CD4-positive, alpha-beta T cell treated with Interleukin-15 for 4 hours (primary cell): ENCODE measurements at places on chromosomes 12 and 14.

DNA sequence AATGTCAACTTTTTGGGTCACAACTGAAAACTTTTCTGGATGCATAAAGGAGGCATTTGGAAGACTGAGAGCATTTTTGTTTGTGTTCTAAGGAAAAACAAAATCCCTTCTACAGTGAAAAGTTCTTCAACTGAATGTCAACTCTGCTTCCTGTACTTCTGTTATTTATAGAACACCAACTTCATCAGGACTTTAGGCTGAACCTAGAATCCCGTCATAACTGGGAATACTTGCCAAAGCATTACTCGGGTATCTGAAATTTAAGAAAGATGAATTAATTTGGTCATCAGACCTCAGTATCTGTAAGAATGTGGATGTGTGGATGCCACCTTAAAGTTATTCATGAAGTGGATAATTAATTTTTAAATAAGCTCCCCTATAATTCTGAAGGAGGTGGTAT is 73.2 kb downstream of the FERMT2 start:
- no peak for DNase-seq

- no peak for DNase-seq
Observed at GRCh38 chr14:68561531-68562007, 231.3 kb downstream of the ZFP36L1 start.

GRCh38 chr14:40629144-40629543 is 977.5 kb upstream of the LRFN5 start:
- no peak for DNase-seq

DNA sequence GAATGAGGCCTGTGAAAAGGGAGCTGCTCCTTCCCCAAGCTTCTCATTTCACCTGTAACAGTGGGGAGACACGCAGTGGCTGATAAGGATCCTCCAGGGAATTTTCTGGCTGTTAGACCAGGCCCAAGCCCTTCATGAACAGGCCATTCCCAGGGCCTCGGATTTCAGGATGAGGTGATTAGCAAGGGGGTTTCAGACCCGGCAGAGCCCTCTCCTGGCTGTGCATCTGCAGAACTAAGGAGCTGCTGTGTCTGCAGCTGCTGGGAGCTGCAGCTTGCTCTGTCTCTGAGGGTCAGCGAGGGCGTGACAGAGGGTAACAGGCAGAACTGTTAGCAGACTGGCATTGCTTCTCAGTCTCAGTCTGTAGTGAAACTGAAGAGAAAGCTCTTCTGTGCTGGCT is 110.4 kb downstream of the KCNA5 start:
- no peak for DNase-seq

DNA sequence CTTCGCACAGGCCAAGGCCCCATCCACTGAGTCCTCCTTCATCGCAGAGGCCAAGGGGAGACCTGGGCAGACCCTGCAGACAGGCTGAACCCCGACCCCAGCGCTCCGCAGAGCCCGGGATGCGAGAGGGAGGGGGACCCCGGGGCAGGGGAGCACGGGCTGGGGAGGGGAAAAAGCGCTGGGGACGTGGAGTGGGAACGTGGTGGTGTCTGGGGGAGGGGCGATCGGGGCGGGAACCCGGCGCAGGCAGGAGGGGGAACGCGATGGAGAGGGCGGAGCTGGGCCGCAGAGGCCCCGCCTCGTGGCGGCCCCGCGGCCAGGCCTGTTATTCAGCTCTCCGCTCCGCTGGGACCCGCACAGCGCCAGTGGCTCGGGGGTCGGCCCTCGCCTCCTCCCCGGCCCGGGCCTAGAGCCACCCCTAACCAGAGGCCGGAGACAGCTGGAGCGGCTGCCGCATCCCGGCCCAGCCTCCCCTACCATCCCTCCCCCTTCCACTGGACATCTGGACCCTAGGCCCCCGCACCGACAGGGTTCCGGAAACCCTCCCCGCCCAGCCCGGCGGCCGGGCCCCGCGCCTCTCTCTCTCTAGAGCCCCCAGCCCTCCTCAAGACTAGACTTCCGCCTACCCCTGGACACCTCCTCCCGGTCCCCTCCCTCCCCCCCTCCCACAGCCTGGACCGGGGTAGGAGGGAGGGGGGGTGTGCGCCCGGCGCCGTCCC is at the start of gene ARHGEF25:
TSS of gene ARHGEF25 (plus strand) at position 328 of the 719 bp plus-strand sequence. CDS start 460 bp downstream, outside the sequence.
- peak; percentile 40 for DNase-seq

- DNase-seq, result no peak
Observed at GRCh38 chr14:53048631-53049030, 97.8 kb upstream of the FERMT2 start.

DNA sequence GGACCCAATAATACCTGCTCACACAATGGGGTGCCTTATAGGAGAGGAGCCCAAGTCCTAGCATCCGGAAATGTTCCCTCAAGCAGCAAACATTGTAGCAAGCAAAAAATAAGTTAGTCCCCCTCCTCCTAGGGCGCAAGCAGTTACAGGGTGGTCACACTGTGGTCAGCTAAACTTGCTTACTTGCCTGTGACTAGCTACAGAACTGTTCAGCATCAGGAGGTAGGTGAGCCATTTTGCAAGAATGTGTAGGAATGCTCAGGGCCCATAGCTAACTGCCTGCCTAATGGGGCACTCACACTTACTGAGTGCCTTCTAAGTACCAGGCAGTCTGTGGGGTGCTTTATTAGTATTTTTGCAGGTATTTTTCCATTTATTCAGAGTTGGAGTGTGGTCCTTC is 154.6 kb upstream of the GRIN2B start:
- DNase-seq, result no peak

GRCh38 chr12:52710730-52711129 is 7.4 kb upstream of the KRT77 start:
- DNase-seq, result no peak

GRCh38 chr14:37428954-37429353 is 166.1 kb downstream of the FOXA1 start:
- DNase-seq, result no peak

- DNase-seq, result peak; percentile 13
Observed at GRCh38 chr14:54486685-54487084, 2.1 kb downstream of the GMFB start.
